ENCODE measurements at places on chromosomes 7 and 10.

DNA sequence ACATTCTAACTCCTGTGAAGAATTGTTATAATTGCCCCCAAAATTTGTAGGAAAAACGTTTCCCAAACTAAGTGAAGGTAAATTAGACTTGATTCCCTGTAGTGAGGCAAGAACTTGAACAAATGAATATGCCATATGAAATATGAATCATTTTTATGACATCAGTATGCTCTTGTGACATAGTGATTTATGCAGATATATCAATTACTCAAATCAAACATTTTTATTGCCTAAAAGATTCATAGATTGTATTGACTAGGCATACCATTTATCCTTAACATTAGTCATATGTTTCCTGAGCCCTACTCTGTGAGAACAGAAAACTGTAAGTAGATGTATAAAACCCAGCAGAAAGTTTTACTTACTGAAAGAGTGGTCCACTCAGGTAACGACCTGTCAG, 245.6 kb downstream of the MALRD1 start:
- DNase-seq: no peak

GRCh38 chr7:116159711-116160110, 50.6 kb upstream of the TES start:
- no peak for DNase-seq

GRCh38 chr7:36037121-36037662, 115.9 kb upstream of the EEPD1 start:
- no peak for DNase-seq

GRCh38 chr10:95544783-95545500, 16.2 kb downstream of the SORBS1 start:
- DNase-seq: no peak

DNA sequence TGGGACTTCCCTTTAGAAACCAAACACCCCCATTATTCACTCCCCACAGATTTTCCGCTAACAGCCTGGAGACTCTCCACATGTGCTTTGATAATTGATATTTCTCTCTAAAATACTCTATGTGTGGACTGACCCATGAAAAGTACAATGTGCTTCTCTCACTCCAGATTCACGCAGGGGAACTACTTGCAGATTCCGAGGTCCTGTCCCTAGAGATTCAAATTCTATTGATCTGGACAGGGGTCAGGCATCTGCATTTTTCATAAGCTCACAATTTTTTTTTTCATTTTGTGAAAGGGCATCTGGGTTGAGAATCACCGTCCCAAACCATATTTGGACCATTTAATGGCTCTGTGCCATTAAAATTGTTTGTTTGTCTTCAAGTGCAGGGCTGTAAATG, 98.7 kb downstream of the CALCR start:
- DNase-seq: no peak

- no peak for DNase-seq
Observed at GRCh38 chr10:127021801-127022200, 116.6 kb downstream of the DOCK1 start.

DNA sequence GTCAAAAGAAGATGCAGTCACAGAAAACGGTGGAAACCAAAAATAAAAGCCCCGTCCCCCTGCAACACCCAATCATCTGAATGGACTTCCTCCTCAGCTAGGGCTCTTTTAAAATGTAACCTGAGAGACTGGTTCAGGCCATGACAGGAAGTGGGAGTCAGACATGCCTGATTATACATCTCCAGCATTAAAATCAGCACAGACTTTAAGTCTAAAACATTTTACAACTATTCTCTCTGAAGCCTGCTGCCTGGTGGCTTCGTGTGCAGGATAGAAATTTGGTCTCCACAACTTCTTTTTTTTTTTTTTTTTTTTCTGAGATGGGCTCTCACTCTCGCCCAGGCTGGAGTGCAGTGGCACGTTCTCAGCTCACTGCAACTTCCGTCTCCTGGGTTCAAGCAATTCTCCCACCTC, 30.3 kb downstream of the HACD1 start:
- no peak for DNase-seq

DNA sequence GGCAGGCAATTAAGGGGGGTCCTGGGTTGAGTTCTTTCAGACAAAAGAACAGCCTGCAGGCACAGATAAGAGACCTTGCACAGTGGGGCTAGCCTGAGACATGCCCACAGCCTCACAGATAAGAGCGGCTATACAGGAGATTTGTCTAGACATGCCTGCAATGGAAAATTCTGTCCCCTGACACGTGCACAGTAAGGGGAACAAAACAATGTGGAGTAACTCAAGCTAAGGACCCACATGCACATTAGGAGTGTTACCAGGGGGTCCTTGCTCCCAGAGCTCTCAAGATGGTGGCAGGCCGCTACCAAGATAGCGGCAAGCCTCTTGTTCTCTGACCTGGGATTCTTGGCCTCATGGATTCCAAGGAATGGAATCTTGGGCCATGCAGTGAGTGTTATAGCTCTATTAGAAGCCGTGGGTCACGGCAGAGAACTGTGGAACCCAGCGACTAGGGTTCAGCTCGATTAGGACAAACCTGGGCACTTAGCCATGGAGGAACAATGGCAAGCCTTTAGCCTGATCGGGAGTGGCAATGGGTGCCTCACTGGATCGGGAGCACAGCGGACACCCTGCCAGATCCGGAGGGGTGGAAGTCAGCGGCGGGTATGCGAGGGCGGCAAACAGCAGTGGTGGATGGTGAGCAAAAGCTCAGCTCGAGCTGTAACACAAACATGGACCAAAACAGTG, 196.9 kb downstream of the CCSER2 start:
- DNase-seq: no peak

DNA sequence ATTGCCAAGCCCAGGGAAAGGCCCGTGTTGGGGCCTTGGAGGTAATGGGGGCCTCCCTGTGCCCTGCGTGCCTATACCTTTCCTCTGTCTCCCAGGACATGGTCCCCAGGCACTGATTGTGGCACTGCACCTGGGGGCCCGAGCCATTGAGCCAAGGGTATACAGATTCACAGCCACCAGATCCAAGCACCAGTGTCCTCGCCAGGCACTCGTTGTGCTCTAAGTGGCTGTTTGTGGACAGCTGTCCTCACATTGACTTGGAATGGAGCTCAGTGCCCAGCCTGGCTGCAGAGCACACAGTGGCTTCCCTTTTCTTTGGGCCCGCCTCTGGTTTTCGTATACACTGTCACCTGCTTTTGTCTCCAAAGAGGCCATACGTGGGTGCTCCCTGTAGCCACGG, 72.0 kb upstream of the BTBD16 start:
- DNase-seq: no peak

GRCh38 chr7:29900745-29901144, 88.9 kb downstream of the SCRN1 start:
- DNase-seq: no peak

DNA sequence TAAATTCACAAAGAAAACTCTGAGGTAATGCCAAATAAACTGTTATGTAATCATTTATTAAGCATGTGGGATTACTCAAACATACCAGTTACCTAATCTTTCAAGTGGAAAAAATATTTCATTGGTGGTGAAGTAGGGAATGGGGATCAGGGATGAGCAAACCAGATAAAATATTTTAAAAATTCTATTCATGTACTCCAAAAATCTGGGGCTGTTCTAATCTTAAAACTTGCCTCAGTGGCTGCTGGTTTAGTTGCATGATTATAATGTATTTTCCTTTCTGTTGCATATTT, 19.5 kb downstream of the LMOD2 start:
- DNase-seq: no peak

Data from WERI-Rb-1 (cell line).